ENCODE measurements at places on chromosomes 2 and 18. TPM values are rescaled to one million over a fixed set of nuclear protein-coding genes. Genes with fewer than 3 reads are reported as not detected.

Gene PPP1R7
- total RNA-seq, result 53.3 TPM

Gene TNFRSF11A
- 2.3 TPM for total RNA-seq

Gene CHRND
- total RNA-seq, result not detected

Gene KIF1A
- not detected for total RNA-seq

Gene GKN1
- not detected for total RNA-seq

Gene SLC11A1
- total RNA-seq, result 0.28 TPM

Gene G6PC2
- total RNA-seq, result not detected

Gene WDR7
- total RNA-seq, result 25.4 TPM

Gene SPC25
- 8.6 TPM for total RNA-seq

Gene BCL11A
- 0.19 TPM for total RNA-seq

Gene ACTG2
- under 0.01 TPM for total RNA-seq

Gene PPP1R1C
- 0.77 TPM for total RNA-seq

Gene COL3A1
- 1,261 TPM for total RNA-seq

Gene MC5R
- total RNA-seq, result under 0.01 TPM

Gene ARL5A
- 82.6 TPM for total RNA-seq

Gene GAREM2
- total RNA-seq, result 1.4 TPM

Gene DTNA
- 31.3 TPM for total RNA-seq

Gene DNAJC5G
- not detected for total RNA-seq

Gene CEP68
- total RNA-seq, result 5.8 TPM

Gene SNTG2
- total RNA-seq, result 1.3 TPM

Gene NFATC1
- total RNA-seq, result 2.3 TPM

Gene PARD6G
- total RNA-seq, result 2.8 TPM

Gene FHOD3
- total RNA-seq, result 9.9 TPM

Gene HAAO
- 0.38 TPM for total RNA-seq

Gene MEP1B
- total RNA-seq, result not detected

Gene ALK
- total RNA-seq, result not detected

Gene SCN2A
- 2.0 TPM for total RNA-seq

Gene SPATA3
- not detected for total RNA-seq

Gene AGAP1
- 14.1 TPM for total RNA-seq

Gene TEX44
- total RNA-seq, result not detected

Gene DOK6
- 0.77 TPM for total RNA-seq

Gene ALPP
- total RNA-seq, result not detected

Gene SERPINB11
- total RNA-seq, result not detected

Gene CAPN14
- total RNA-seq, result 0.28 TPM

Measured in regular cardiac myocyte (primary cell).